NCI-H1092 treated with DMSO at 0.1 percent for 48 hours (cell line): ENCODE measurements at places on chromosomes 5 and 9.
A peak's percentile ranks its signal among the peaks of the same experiment; 100 is the strongest.

GRCh38 chr9:6302417-6302816, 25.8 kb upstream of the TPD52L3 start:
- DNase-seq: no peak

- no peak for DNase-seq
Measured at GRCh38 chr5:161058781-161059180, 206.8 kb upstream of the ATP10B start.

DNA sequence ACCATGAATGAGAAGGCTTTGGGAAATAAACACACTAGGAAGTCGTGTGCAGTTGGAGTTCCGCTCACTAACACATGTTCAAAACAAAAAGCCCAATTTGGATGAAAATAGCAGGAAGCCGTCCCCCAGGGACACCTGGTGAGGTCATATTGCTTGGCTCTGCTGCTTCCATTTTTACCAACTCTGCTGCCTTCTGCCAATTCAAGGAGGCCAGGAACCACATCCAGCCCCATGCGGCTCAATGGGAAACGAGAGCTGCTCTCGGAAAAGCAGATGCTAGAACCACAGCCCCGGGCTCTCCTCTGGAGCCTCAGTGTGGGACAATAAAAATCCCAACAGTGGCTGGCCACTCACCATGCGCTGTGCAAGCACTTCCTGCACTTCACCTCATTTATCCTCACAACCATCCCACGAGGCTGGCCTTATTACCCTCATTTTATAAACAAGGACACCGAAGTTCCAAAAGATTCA, 13.4 kb downstream of the ADAM19 start:
- no peak for DNase-seq

DNA sequence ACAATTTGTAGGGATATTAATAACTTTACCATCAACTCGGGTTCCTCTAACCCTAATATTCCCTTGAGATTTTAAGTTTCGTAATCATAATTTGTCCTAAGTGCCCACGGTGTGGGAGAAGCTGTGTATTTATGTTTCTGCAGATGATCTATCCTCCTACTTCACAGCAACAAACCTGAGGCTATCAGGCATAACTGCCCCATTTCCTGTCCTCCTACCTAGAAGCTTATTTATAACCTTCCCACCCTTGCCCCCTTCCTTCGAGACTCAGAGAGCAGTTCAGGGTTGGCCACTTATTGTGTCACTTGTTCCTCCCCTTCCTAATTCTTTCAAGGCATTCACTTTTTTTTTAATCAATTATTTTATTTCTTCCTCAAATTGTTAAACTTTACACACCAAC, 29.6 kb upstream of the LCP2 start:
- no peak for DNase-seq

GRCh38 chr5:5490774-5491347, 68.4 kb downstream of the ICE1 start:
- DNase-seq: no peak

- DNase-seq: no peak
Measured at GRCh38 chr9:115135821-115136778, 18.1 kb upstream of the TNC start.

- no peak for DNase-seq
Measured at GRCh38 chr9:126051446-126052130, 275.0 kb upstream of the MVB12B start.

GRCh38 chr5:32042551-32042961, 131.6 kb downstream of the GOLPH3 start:
- DNase-seq: no peak

- no peak for DNase-seq
Measured at GRCh38 chr5:2891781-2892180, 140.3 kb upstream of the IRX2 start.

GRCh38 chr5:100322483-100322882, 212.7 kb upstream of the FAM174A start:
- DNase-seq: no peak

DNA sequence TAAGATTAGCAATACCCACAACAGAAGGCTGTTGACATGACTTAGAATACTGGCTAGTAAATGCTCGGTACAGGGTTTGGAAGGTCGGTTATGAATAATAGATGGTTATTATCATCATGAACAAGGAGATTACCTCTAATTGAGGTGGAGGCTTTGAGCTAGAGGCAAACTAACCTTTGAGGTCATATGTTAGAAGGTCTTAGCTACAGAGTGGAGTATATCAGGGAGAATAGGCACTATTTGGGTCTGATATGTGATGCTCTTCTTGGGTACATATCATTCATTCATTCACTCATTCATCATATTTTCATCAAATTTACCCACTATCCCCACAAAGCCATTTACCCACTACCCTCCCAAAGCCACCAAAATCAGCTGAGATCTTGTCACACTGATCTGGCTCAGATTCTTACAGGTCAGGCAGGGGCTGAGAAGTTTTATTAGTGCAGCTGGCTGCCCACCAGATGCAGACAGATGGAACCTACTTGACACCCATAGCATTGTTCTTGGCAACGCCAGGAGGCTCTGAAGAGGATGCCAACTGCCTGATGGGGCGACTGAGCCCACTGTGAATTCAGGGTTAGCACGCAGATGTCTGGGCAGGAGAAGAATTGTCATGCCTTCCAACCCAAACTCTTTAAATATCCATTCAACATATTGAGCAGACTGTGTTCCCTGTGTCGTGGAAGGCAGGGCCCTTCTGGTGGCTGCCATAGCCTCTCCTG, 90.2 kb upstream of the SH3PXD2B start:
- peak; percentile 63 for DNase-seq

DNA sequence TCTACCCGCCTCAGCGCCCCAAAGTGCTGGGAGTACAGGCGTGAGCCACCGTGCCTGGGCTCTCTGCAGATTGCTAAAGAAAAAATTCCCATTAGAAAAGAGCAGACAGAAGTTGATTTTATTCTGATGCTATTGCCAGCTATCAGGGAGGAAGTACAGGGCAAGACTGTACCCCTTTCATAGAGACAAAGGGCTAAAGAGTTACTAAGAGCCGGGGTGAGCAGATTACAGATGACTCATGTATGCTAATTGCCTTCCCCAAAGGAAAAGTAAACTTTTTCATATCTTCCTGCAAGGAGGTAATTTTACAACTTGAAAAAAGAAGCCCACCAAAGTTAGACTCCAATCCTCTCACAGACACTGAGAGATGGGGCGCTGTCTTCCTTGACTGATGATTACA, 42.3 kb upstream of the MCTP1 start:
- no peak for DNase-seq

DNA sequence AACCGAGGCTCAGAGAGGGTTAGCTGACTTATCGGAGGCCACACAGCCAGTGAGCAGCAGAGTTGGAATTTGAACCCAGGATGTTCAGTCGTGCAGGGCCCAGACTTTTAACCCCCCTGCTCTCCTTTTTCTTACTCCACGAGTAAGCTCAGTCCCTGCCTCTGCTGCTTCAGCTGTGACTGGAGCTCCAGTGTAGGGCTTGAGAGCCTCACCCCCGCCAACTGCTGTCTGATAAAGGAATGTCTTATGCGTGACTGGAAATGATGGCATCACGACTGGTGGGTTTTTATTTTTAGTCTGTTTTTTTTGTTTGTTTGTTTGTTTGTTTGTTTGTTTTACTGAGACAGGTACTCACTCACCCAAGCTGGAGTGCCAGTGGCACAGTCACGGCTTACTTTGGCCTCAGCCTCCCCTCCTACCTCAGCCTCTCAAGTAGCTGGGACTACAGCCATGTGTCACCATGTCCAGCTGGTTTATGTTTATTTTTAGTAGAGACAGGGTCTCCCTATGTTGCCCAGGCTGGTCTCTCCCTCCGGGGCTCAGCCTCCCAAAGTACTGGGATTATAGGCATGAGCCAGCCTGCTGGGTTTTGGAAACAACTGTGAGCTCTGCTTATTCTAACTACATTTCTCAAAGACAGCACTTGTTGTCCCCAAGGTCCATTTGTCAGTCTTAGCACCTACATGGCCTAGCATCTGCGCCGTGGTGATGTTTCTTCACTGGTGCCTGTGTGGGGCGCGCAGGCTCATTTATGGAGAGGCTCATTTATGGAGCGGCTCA, 52.5 kb upstream of the NCS1 start:
- no peak for DNase-seq

DNA sequence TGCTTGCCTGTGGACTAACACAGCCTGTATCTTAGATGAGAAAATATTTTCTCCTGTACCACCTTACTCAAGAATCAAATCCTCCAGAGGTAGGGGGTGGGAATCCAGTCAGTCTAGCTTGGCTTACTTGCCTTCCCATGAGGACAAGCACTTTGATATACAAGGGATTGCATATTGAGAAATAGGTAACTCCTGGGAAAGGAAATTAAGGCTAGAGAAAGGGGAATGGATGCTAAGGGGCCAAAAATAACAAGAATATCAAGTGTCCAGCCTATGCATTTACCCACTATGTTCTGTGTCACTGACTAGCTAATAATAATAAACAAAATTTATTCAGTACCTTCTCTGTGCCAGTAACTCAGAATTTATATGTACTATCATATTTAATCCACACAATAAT, 21.4 kb upstream of the SNX2 start:
- DNase-seq: no peak

- DNase-seq: no peak
Measured at GRCh38 chr5:124963236-124963919, 216.9 kb upstream of the ZNF608 start.

- DNase-seq: no peak
Measured at GRCh38 chr9:114525513-114525912, 20.2 kb upstream of the WHRN start.

DNA sequence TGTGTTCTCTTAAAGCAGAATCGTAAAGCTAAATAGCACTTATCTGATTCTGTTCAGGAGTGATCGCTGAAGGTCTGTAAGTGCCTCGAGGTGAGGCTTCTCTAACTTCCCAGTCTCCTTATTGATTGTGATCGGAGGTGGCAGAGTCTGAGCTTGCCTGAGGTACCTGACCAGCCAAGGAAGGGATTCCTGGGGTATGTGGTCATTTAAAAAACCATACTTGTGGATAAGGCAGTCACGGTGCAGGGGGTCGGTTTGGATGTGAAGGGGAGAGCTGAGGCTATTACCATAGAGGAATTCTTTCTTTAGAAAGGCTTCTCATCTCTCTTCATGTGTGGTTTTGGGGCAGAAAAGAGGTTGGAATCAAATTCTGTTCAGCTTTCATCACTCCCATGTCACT, 193.7 kb downstream of the TLE4 start:
- no peak for DNase-seq

GRCh38 chr5:128303593-128303992, 220.0 kb downstream of the SLC12A2 start:
- DNase-seq: no peak

- DNase-seq: no peak
Measured at GRCh38 chr9:124363326-124364096, 51.7 kb downstream of the PSMB7 start.

GRCh38 chr5:165407352-165407751, 1901.9 kb downstream of the MAT2B start:
- DNase-seq: no peak

GRCh38 chr5:88929385-88929784, 46.4 kb upstream of the MEF2C start:
- no peak for DNase-seq

GRCh38 chr5:154762261-154762660, 7.1 kb downstream of the LARP1 start:
- DNase-seq: no peak

DNA sequence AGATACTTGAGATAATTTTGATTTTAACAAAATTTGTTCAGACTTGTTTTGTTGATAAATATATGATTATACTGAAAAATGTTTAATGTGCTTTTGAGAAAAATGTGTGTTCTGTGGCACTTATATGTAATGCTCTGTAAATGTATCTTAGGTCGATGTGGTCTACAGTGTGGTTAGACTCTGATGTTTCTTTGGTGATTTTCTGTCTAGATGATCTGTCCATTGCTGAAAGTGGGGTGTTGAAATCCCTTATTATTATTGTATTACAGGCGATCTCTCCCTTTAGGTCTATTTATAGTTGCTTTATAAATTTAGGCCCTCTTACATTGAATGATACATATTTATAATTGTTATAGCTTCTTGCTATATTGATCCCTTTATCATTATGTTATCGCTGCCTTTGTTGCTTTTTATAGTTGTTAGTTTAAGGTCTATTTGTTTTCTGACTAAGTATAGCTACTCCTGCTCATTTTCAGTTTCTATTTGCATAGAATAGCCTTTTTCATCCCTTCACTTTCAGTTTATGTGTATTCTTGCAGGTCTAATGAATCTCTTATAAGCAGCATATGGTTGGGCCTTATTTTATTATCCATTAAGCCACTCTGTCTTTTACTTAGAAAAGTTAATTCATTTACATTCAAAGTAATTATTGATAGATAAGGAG, 124.3 kb downstream of the MRPS30 start:
- DNase-seq: no peak

DNA sequence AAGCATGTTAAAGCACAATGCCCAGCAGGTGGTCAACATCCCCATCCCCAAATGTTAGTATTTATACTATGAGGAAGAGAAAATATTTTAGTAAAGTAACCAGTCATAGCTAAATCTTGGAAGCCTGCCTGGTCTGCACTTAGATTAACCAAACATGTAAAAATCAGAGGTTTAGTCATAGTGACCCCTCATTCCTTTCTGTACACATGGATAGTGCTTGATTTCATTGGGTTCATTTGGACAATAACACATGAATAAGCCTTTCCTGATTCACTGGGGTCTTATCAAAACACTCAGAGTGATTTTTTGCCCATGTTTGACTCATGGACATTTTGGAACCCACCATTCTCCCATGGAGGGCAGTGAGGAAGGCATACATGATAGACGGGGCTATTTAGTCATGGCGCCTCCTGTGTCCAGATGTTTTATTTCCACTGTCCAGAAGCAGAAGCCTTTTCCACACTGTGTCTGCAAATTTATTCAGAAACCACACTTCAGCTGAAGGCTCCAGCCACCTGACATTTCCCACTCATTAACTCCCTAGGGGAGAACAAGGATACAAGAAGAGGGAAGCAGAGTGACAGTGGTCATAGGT, 32.5 kb downstream of the OR1J1 start:
- no peak for DNase-seq

- DNase-seq: no peak
Measured at GRCh38 chr5:115575167-115576070, 26.9 kb downstream of the TICAM2 start.

DNA sequence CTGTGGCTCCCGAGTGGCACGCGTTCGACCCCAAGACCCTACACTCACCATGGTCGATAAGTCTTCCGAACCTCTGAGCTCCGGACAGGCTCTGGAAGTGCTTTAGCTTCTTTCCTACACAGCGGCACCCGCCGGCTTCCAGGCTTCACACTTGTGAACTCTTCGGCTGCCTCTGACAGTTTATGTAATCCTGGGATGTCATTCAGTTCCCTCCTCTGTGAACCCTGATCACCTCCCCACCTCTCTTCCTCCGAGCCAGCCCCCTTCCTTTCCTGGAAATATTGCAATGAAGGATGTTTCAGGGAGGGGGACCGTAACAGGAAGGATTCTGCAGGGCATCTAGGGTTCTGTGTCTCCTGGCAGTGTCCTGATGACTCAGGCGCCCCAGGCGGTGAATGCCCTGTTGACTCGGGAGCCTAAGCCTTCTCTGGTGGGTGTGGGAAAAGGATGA, at the start of gene CD14:
TSS of gene CD14 (minus strand) at position 155 of the 451 bp plus-strand sequence. CDS start at position 51, 104 bp downstream.
- DNase-seq: no peak

- no peak for DNase-seq
Measured at GRCh38 chr5:170290498-170290897, 7.1 kb downstream of the LCP2 start.
